ENCODE measurements at places on chromosomes 13 and 19. TPM values are rescaled to one million over a fixed set of nuclear protein-coding genes. Genes with fewer than 3 reads are reported as not detected.

Gene THAP8
- 9.0 TPM for polyA plus RNA-seq

Gene TMEM38A
- 5.5 TPM for polyA plus RNA-seq

Gene NBEA
- 1.8 TPM for polyA plus RNA-seq

Gene SIGLEC6
- 0.64 TPM for polyA plus RNA-seq

Gene OR10H1
- not detected for polyA plus RNA-seq

Gene LILRB5
- polyA plus RNA-seq, result 2.2 TPM

Gene SKA3
- polyA plus RNA-seq, result 2.5 TPM

Gene PVR
- 3.0 TPM for polyA plus RNA-seq

Gene LHB
- not detected for polyA plus RNA-seq

Gene SETDB2
- 4.9 TPM for polyA plus RNA-seq

Gene TMEM238
- 0.92 TPM for polyA plus RNA-seq

Gene HIF3A
- polyA plus RNA-seq, result 26.6 TPM

Gene ERFL
- 1.3 TPM for polyA plus RNA-seq

Gene SIGLEC8
- polyA plus RNA-seq, result 0.60 TPM

Gene PRR20C
- not detected for polyA plus RNA-seq

Gene ZNF845
- polyA plus RNA-seq, result 2.5 TPM

Gene ASPDH
- polyA plus RNA-seq, result not detected

Gene FRY
- 5.5 TPM for polyA plus RNA-seq

Gene PROZ
- polyA plus RNA-seq, result 0.10 TPM

Gene MBD3L3
- not detected for polyA plus RNA-seq

Gene LRRC63
- polyA plus RNA-seq, result not detected

Gene LRP3
- polyA plus RNA-seq, result 9.6 TPM

Gene PCP2
- polyA plus RNA-seq, result not detected

Gene SIGLEC7
- 8.3 TPM for polyA plus RNA-seq

Gene RAB3A
- 4.8 TPM for polyA plus RNA-seq

Gene HPN
- 0.61 TPM for polyA plus RNA-seq

Gene ZNF829
- 1.3 TPM for polyA plus RNA-seq

Gene IGFL2
- not detected for polyA plus RNA-seq

Gene NLRP11
- 0.04 TPM for polyA plus RNA-seq

Gene ZNF844
- 2.4 TPM for polyA plus RNA-seq

Gene LYL1
- polyA plus RNA-seq, result 18.4 TPM

Gene TUBA3C
- not detected for polyA plus RNA-seq

Gene LGALS14
- polyA plus RNA-seq, result not detected

Gene CLEC17A
- polyA plus RNA-seq, result not detected

Gene POLR1D
- 126 TPM for polyA plus RNA-seq

Gene HSPB6
- polyA plus RNA-seq, result 35.9 TPM

Gene PRTN3
- polyA plus RNA-seq, result not detected

Gene PRSS57
- not detected for polyA plus RNA-seq

Gene KLK4
- 2.8 TPM for polyA plus RNA-seq

Gene FPR3
- 6.1 TPM for polyA plus RNA-seq

Gene DENND1C
- polyA plus RNA-seq, result 1.8 TPM

Gene CCL25
- not detected for polyA plus RNA-seq

Gene IL17D
- polyA plus RNA-seq, result 0.60 TPM

Gene TMEM86B
- polyA plus RNA-seq, result 0.69 TPM

Gene KISS1R
- not detected for polyA plus RNA-seq

Gene CYSLTR2
- 0.99 TPM for polyA plus RNA-seq
